ENCODE measurements at places on chromosomes 2 and 18. TPM values are rescaled to one million over a fixed set of nuclear protein-coding genes. Genes with fewer than 3 reads are reported as not detected.

HRH4 gene
- not detected for total RNA-seq

RGPD3 gene
- 0.09 TPM for total RNA-seq

DNA sequence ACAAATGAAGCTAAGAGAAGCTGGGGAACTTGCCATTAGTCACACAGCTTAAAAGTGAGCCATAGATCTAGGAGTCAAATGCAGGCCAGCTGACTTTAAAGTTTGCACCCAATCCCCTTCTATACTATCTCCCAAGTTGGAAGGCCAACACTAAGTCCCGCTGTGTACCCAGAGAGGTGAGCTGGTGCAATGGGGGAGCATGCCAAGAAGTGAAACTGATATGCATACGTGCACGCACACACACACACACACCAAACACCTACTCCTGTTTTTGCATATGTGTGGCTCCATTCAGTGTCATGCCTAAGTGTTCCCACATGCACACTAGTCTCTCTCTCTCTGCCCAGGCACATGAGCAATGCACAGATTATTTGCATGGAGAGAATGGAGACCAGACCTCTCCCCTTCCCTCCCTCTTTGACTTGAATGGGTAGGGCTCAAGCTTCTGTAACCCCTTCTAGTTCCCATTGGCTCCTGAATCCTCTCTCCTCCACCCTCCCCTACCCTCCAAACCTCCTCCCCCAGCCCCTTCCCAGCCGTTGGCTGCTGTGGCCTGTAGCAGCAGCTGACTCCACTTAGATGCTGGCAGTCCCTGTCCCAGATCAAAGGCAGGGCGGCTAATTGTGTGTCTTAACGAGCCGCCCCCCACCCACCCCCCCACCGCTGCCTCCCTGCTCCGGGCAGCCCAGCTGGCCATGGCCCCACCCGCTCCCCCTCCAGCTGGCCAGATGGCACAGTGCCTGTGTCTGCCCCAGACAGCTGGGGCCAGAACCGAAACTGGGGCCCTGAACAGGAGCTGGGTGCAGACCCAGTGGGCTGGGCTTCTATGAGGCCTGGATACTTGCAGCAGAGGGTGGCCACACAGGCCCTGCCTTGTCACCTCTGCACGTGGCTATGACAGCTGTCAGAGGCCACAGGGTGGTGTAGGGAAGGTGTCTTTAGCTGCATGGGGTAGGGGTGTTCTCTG is 5.6 kb downstream of the WNT10A start:
- no peak for DNase-seq

DNA sequence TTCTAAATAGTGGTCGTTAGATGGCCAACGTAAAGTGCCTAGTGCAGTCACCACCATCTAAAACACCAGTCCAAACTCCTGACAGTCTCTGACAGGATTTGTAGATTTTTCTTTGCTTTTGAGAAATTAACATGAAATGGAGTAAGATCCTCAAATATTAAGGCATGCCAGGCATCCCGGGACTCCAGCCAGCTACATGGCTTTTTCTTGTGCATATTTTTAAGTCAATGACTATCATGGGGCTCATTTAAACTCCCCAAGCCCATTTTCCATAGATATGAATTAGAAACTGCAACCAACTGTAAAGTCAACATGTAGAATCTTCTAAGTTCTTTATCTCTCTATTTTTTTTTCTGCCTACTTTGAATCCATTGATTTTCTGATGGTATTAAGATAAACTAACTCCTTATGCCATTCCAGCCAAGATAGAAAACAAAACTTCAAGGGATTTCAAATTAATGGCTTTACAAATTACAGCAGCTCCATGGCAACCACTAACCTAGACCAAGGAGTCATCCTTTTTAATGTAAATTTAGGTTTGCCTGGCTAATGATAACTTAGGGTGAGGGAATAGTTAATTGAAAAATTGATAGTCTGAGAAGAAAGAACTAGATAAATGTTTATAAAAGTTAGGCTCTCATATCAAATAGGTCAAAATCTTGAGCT is 764.1 kb upstream of the NXPH2 start:
- no peak for DNase-seq

All from mesothelial cell of epicardium (in vitro differentiated cells).